ENCODE measurements at places on chromosomes 3 and 15.

- DNase-seq: no peak
Observed at GRCh38 chr15:74631935-74632560, 16.4 kb downstream of the CLK3 start.

DNA sequence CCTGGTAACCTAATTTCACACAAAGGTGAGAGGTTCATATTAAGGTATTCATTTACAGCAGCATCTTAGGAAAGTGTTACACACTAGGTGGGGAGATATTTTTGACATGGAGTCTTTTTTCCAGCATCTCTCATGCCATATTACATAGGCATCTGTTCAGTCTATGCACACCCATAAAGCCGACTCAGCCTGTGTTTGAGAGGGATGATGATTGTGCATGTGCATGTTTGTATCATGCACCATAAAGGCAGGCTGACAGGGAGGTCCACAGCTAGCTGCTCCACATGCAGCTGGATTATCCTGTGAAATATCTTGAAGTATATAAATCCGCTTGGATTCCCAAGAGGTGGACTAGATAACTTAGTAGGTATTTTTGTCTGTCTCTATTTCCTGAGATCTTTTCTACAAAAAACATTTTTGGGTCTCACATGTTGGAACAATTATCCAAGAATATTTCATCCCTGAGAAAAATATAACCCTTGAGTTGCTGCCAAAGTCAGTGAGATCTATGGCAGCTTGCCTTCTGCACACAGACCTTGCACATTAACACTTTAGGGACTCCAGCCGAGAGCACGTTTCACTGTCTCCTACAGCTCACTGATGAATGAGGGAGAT is 288.4 kb upstream of the DPH6 start:
- no peak for DNase-seq

DNA sequence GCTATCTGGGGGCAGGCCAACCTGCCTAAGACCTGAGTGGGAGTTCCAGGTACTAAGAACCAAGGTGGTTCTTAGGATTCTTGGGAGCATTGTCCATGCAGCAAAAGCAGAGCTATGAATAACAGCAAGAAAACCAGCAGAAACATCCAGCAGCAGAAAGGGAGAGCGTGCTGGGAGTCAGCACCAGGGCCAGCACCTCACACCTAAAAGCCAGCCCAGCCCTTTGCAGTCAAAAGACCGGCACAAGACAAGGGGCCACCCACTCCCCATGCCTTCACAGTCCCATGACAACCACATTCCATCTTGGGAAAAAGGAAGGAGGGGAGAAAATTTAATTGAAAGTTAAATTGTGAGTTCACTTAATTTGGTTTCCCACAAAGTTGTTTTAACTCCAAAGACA is 364.9 kb downstream of the AGBL1 start:
- DNase-seq: no peak

DNA sequence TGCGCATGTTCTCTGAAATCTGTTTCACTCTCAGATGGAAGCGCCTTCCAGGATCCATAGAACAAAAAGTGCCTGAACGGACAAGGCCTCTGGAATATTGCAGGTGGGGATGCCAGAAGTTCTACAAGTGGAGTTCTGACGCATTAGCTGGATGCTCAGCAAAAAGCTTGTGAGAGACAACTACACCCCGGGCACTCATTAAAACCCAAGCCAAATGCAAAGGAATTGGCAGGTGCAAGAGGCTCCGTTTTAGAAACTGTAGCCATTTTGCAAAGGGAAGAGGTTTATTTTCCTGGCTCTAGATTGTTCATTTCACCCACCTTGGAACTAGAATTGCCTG is 35.2 kb upstream of the SLC24A5 start:
- DNase-seq: no peak

DNA sequence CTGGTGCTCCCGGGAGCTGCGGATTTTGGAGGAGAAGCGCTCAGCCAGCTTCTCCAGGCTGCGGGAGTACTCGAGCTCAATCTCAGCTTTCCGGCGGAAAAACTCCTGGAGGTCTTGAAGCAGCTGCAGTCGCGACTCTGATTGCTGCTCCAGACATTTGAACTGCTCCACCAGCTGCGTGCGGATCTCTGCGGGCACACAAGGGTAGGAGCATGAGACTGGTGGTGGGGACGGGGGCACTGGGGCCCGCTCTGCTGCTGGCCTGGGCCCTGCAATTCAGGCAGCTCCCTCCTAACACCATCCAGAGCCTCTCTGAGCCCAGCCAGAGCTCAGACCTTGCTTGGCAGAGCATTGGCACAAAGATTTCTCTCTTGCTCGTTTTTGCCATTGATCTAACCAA is 124.7 kb downstream of the SRGAP3 start:
- no peak for DNase-seq

GRCh38 chr3:190772831-190773230 is 89.7 kb downstream of the GMNC start:
- DNase-seq: no peak

GRCh38 chr15:39242345-39242744 is 338.5 kb upstream of the THBS1 start:
- no peak for DNase-seq

DNA sequence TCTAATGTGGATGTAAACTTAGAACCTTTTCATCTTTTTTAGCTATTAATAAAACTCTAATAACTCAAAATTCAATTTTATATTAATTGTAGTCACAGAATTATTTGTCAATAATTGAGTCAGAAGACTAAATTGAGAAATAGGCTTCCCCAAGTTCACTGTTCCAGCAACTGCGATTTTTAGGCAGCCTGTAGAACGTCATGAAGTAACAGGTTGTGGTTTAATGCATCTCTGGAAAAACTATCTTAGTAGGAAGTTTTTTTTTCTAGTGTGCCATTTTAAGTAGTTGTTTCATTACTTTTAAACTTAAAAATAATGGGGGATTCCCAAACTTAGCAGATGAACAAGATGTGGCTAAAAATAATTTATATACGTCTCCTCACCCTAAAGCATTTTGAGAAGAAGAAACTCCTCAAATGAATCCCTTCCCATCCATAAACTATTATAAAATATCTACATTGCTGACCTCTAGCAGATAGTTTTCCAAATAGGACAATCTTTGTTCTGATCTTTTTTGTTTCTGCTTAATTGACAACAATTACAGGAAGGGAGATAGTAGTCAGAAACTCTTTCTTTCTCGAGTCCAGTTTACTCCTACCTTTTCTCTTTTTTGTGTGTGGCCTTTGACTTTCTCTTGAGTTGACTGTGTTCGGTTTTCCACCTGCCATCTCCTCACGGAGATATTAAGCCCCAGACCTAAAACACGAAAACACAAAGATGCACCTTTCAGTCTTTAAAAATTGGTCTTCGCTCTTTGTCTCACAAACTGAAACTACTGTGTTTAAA is 43.1 kb downstream of the LRCH3 start:
- no peak for DNase-seq

GRCh38 chr3:23859839-23860382 is 54.2 kb downstream of the UBE2E1 start:
- no peak for DNase-seq

DNA sequence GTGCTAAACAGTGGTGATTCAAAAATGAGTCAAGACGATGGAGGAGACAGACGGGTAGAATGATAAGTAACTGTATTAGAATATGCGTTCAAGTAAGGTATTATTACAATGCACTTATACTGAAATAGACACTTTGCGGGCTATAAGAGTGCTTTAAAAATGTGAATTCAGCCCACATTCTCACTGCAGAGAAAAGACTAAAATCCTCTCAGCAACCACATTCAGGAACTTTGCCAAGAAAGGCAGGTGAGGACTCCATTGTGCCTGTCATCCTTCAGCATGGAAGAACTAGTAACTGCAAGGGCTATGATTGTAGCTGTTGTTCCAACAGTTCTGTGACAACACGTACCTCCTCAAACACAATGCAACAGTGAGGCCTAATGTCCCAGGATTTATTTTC is 272.0 kb downstream of the RORA start:
- peak; percentile 60 for DNase-seq

DNA sequence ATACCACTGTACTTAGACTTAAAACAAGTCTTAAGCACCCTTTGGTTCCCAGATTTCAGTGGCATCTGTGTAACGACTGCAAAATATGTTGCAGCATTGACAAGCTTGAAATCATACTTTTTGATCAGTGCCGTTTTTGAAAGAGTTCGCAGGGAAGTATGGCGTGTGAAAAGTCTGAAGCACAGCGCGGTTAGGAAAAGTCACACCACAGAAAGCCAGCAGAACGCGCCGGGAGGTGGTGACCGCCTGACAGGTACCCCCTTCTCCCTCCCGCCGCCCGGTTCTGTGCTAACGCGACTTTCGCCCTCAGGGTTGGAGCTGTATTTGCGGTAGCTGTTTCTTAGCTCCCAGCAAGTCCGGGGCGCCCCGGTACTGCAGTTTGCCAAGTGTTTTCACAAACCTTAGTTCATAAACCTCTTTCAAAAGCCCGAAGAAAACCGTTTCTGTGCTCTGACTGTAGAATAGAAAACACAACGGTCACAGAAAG is 481 bp upstream of the CRYBG3 start:
- no peak for DNase-seq

GRCh38 chr3:29695643-29696198 is 414.9 kb downstream of the RBMS3 start:
- no peak for DNase-seq

DNA sequence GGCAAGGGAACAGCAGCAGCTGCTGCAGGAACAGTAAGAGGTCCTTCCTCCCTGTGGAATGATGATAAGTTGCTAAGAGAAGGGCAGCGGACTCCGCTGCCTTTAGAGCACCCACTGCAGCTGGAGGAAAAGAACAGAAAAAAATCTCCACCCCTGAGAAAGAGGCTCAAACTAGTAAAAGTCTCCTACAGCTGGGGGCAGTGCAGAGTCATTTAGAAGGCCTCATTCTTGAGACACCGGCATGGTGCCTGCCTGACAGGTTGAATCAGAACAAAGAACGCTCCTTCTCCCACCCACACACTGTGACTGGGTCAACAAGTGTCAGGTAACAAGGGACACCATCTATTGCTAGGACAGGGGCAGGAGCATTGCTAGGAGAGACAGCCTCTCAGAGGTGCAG is 188.4 kb downstream of the ABHD5 start:
- peak; percentile 89 for DNase-seq

- no peak for DNase-seq
Observed at GRCh38 chr15:74866090-74866489, 7.1 kb downstream of the SCAMP2 start.

DNA sequence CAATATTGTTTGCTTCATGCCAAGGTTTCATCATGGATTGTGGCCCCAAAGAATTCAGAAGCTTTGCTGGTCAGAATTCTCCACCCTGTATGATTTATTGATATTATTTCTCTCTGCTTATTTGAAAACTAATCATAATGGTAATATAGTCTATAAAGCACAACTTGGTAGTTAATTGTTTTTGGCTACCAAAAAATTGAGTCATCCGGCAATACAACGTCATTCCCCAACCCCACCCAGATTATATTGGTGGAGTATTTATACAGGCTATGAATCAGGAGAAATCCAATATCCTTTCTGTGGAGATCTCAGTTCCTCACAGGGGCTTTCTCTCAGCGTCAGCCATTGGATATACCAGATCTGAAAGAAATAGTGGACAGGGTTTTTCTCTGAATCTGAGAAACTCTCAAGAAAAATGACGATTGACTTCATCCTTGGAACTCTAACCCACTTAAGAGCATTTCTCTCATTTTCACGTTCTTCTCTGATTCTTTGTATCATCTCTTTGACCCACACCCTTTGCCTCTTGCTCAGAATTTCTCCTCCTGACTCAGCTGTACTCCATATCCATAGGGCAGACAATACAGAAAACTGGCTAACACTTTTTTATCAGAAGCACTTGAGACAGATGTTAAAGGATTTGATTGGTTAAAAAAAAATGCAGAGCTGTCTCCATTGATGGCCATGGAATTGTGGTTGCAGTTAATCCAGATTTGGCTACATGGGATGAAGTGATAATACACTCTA is 1055.8 kb upstream of the CADM2 start:
- no peak for DNase-seq

GRCh38 chr3:9224490-9224889 is 25.0 kb downstream of the SRGAP3 start:
- no peak for DNase-seq

DNA sequence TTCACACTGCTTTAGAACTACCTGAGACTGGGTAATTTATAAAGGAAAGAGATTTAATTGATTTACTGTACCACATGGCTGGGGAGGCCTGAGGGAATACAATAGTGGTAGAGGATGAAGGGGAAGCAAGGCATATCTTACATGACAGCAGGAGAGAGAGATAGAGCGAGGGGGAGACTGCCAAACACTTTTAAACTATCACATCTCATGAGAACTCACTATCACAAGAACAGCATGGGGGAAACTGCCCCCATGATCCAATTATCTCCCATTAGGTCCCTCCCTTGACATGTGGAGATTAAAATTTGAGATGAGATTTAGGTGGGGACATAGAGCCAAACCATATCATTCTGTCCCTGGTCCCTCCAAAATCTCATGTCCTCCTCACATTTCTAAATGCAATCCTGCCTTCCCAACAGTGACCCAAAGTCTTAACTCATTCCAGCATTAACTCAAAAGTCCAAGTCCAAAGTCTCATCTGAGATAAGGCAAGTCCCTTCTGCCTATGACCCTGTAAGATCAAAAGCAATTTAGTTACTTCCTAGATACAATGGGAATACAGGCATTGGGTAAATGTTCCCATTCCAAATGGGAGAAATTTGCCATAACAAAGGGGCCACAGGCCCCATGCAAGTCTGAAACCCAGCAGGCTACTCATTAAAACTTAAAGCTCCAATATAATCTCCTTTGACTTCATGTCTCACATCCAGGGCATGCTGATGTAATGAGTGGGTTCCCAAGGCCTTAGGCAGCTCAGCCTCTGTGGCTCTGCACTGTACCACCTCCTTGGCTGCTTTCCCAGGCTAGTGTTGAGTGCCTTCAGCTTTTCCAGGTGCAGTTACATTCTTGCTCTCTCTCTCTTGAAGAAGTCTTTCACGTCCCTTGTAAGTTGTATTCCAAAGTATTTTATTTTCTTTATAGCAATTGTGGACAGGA is 481.7 kb upstream of the TGFBR2 start:
- peak; percentile 64 for DNase-seq

- peak; percentile 1 for DNase-seq
Observed at GRCh38 chr15:54687628-54688027, 509.1 kb downstream of the RSL24D1 start.

- DNase-seq: no peak
Observed at GRCh38 chr3:137988982-137989381, 21.0 kb upstream of the CLDN18 start.

- peak; percentile 77 for DNase-seq
Observed at GRCh38 chr3:100023150-100023549, 91.2 kb downstream of the FILIP1L start.

DNA sequence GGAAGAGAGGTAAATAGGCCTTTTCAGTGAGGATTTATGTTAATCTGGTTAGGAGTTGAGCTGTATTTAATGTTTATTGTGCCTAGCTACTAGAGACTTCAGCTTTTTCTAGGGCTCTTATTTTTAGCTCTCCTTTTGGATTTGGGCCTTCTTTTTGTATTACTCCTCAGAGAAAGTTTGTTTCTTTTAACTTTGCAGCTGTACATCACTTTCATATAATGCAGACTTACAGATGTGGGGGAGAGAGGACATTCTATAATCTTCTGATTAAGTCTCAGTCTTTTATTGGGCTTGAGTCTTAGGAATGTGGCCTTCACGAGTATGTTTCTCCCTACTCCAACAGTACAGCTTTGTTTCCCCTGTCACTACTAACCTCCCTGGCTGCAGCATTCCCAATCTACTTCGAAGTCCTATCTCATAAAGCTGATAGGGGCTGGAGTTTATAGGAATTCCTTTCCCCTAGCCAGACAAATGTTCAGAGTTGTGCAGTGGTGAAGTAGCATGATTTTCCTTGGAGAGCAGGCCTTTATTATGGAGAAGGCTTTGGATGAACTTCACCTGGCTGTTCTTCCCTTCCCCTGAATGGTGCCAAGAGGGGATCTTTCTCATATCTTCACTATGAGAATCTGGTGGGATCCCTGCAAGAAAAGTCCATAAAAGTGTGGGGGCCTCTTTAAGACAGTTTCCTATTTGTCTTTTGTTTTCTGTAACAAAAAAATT is 82.2 kb upstream of the CBLB start:
- no peak for DNase-seq

Data from NCI-H2029 treated with DMSO at 0.1 percent for 48 hours (cell line).